ENCODE measurements at places on chromosomes 3 and 15.

DNA sequence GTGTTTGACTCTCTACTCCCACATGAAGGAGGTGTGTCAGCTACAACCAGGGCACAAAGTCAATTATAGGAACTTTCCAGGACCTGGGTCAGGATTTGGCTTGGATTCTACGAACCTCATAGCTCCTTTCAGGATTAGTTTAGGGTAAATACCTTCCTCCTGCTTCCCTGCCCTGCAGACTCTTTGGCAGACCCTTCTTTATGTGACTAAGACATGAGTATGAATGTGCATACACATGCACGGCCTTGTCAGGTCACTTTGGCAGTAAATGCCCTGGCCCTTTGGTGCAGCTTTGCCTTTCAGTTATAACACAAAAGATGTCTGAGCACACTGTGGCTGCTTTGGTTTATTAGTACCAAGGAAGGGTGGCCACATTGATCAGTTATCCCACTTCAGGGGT, 68.9 kb downstream of the GHSR start:
- DNase-seq, result no peak

GRCh38 chr3:58868097-58868779, 181.6 kb downstream of the CFAP20DC start:
- no peak for DNase-seq

- DNase-seq, result no peak
These were observed 85.2 kb downstream of the CGNL1 start for GRCh38 chr15:57461541-57461940.

- DNase-seq, result no peak
These were observed 60.5 kb upstream of the ACKR4 start for GRCh38 chr3:132536442-132537153.

GRCh38 chr3:47283591-47284364, 1.0 kb downstream of the KLHL18 start:
- no peak for DNase-seq

- no peak for DNase-seq
These were observed 36.6 kb downstream of the BUB1B start for GRCh38 chr15:40197434-40197833.

DNA sequence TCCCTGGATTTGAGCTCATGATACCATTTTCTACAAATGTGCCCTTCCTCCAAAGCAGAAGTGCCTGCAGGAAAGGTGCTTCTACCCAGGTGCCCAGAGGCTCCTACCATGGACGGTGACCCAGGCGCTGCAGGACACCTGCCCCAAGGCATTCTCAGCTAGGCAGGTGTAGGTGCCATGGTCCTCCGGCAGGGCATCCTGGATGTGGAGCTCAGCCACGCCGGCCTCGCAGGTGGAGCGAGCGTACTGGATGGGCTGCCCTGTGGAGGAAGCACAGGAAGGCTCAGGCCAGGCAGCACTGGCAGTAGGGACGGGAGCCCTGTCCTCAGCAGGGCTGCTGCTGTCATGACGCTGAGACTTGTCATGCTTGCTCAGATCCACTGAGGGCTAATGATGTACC, 137.2 kb upstream of the HACD2 start:
- no peak for DNase-seq

DNA sequence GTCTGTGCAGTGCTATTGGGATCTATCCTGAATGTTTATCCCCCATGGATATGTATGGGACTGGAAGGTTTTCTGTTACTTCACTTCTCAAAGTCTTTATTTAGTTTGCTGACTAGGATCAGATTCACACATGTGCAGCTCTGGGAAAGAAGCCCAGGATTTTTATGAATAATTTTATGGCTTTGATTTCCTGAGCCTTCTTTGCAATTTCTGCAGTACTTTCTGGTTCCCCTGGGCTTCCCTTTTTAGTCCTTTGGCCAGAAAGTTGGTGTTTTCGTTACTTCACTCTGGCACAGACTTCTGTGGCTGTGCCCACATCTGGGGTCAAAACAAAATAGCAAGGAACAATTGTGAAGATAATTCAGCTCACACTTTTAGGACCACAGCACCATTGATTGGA, 721.0 kb downstream of the OTOL1 start:
- DNase-seq, result no peak

- no peak for DNase-seq
These were observed 58.9 kb downstream of the SATB1 start for GRCh38 chr3:18366258-18366657.

- no peak for DNase-seq
These were observed 401.3 kb upstream of the WNT5A start for GRCh38 chr3:55888282-55888885.

- DNase-seq, result no peak
These were observed 300.4 kb upstream of the ADAMTS9 start for GRCh38 chr3:64988188-64988587.

DNA sequence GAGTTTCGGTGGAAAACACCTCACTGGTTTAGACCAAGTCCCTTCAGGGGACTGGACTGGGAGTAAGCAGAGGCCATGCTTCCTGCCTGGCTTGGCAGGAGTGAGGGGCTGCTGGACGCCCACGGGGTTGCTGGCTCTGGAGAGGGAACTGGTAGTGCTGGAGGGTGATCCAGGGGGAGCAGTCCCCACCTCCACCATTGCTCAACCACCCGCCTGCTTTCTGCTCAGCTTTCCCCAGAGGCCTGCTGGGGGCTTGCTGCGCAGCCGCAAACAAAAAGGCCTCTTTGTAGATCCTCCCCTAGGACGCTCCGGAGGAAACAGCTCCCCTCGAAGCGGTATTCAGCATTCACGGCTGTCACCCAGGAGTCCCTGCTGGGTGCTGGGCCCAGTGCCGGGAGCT, 33.5 kb downstream of the EBLN2 start:
- no peak for DNase-seq

DNA sequence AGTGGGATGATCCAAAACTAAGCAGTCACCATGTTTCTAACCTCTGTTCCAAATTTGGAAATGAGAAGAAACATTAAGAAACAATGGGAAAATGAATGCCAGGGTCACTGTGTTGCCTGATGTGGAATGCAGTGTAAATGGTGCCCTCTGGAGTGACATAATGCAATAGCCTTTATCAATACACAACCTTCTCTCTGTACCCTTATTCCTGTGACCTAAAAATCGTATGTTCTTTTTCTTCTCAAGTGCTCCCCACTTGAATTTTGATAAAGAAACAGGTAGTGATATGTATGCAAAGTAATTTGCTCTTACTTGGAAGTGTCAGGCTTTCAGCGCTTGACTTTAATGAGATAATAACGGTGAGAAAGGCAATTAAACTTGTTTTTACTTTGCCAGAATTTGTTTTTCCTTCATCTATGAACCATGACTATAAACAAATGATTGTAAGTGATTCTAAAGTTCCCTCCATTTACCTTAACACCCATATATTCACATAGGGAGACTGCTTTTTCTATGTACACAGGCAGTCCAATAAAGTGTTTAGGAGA, 145.8 kb upstream of the THRB start:
- DNase-seq, result no peak

- no peak for DNase-seq
These were observed 35.6 kb downstream of the KLHL6 start for GRCh38 chr3:183519891-183520290.

- no peak for DNase-seq
These were observed 20.9 kb downstream of the GREM1 start for GRCh38 chr15:32738666-32739065.

DNA sequence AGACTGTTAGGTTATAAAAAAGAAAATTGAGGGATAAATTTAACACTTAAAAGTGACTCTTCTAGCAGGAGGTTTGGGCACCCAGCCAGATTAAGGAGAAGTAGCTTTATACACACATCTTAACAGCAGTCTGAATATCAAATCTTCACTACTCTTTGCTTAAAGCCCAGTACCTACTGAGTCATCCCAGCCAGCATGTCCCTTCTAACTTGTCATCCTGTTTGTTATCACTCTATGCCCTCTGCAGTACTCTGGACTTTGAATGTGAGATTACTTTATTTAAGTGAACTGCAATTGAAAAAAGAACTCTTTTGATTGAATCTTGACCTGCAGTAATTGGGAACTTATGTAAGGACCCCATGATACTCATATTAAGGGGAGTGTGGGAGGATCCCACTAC, 77.6 kb downstream of the FHIT start:
- DNase-seq, result no peak

GRCh38 chr3:4993276-4994143, 14.3 kb downstream of the BHLHE40 start:
- no peak for DNase-seq

GRCh38 chr15:46879032-46879770, 838.1 kb upstream of the SEMA6D start:
- no peak for DNase-seq

DNA sequence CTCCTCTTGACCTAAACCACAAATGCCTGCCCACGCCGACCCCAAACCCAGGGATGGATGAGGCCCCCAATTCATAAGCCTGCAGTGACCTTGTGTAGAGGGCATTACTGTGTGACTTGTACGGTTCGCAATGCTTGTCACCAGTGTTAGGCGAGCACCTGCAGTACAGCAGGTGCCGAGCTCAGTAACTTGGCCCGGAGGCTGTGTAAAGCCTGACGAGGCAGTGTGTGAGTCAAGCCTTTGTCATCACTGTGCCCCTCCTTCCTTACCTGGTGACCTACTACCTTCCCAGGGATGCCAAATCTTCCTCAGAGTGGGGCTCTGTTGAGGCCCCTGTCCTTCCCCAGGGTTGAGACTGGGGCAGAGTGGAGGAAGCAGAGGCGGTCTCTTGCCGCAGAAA, 37.2 kb upstream of the TMEM115 start:
- DNase-seq, result no peak

DNA sequence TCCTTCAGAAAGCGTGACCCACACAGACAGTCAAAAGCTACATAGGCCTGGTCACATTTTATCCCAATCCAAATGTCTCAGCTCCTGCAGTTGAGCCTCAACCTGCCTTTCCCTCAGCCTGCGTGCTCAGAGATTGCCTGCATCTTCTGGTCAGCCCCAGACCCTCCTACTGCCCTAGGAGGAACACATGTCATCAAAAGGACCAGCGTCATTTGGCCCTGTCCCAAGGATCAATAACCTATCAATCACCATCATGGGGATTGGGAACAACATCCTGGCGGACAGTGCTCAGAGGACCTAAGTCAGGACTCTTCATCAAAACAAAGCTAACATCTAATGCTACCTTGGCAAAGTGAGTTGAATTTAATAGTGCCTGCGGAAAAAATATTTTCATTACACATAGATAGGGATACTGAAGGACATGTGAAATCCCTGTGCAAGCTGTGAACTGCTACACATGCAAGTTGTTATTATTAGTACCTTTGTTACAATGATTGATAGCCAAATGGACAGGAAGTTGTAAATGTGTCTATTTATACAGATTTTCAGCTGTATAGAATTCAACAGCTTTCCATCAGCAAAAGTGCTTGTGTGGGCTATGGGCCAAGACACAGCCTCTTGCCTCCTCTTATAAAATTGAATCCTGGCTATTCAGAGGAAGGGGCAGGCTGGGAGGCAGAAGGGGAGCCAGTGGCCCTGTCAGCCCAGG, 47.7 kb downstream of the UMPS start:
- DNase-seq, result no peak

- no peak for DNase-seq
These were observed 246.8 kb downstream of the UACA start for GRCh38 chr15:70516408-70517193.

DNA sequence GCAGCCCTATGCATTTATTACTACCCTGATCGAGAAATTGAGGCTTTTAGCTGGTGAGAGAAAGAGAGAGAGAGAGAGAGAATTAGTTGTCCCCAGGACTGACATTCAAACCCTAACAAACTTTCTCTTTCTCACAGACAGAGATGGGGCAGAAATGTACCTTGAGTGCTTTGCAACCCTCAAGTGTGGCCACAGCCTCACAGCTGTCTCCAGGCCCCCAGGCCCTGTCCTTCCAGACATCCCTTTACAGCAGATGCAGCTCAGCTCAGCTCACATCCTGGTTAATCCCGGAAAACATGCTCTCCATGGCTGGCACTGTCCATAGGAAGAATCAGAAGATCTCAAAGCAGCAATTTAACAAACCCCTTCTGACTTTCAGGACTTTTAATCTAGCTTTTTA, 67.6 kb downstream of the DCLK3 start:
- DNase-seq, result no peak

DNA sequence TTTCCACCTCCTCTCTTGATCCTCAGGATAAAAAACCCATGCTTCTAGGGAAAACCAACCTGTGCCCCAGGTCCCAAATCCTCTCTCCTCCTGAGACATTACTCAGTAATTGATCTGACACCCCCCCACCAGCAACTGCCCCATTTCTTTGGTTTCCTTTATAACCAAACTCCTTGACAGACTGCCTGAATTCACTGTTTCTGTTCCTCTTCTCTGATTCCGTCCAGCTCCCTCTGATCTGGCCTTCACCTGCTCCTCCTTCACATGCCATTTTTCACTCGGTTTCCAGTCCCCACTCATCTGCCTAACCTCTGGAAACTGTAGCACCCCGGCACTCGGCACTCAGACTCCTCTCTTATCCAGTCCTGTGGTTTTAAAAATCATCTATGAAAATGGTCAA, 2.1 kb downstream of the CCDC51 start:
- DNase-seq, result no peak

- no peak for DNase-seq
These were observed 63.7 kb downstream of the DCLK3 start for GRCh38 chr3:36700537-36701248.

DNA sequence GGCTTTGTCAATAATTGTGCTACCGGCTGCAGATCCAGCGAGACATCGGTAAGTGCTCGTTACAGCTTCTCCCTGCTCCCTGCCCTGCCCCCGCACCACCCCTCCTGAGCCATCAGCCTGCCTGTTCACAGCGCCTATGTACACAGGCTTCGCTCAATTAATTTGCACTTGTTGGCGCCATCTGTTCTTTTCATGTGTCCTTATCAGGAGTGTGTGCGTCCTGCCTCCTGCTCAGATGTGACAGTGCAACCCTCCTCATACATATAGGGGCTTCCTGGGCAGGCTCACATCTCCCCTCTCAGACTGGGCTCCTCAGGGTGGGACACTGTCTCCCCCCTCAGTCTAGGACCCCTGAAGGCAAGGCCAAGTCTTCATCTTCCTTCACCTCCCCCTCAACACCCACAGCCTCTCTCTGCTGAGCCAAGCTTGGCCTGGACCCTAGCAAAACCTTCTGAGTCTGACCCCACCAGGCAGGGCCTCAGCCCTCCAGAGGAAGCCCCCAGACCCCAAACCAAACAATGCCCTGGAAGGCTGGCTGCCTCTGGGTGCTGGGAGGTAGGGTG, 54.9 kb downstream of the CYP11A1 start:
- DNase-seq, result no peak
